ENCODE measurements at places on chromosomes 5 and 9.

GRCh38 chr5:168042284-168043068 lies 249.0 kb upstream of the WWC1 start:
- H3K27ac ChIP-seq, result no peak overlapping the region
- no peaks in the 10 kb centered on the region for H3K27me3 ChIP-seq
- no peaks in the 10 kb centered on the region for H3K36me3 ChIP-seq

- H3K4me3 ChIP-seq, result no peak overlapping the region
- H3K36me3 ChIP-seq, result no peaks in the 10 kb centered on the region
- H3K27me3 ChIP-seq, result peaks cover 8% of the 10 kb centered on the region
- no peaks in the 10 kb centered on the region for H3K4me1 ChIP-seq
- no peak for DNase-seq
These were observed 25.0 kb upstream of the FRMPD1 start for GRCh38 chr9:37625758-37626147.

GRCh38 chr9:6827439-6828145 lies 69.8 kb downstream of the KDM4C start:
- H3K36me3 ChIP-seq, result peaks cover 24% of the 10 kb centered on the region
- DNase-seq, result peak; percentile 56
- no peaks in the 10 kb centered on the region for H3K27me3 ChIP-seq
- H3K4me3 ChIP-seq, result no peak overlapping the region
- H3K4me1 ChIP-seq, result peaks cover 11% of the 10 kb centered on the region

- no peak overlapping the region for H3K4me3 ChIP-seq
- no peaks in the 10 kb centered on the region for H3K27me3 ChIP-seq
- no peaks in the 10 kb centered on the region for H3K36me3 ChIP-seq
- no peak overlapping the region for H3K27ac ChIP-seq
These were observed 29.7 kb downstream of the SARDH start for GRCh38 chr9:133708246-133709014.

DNA sequence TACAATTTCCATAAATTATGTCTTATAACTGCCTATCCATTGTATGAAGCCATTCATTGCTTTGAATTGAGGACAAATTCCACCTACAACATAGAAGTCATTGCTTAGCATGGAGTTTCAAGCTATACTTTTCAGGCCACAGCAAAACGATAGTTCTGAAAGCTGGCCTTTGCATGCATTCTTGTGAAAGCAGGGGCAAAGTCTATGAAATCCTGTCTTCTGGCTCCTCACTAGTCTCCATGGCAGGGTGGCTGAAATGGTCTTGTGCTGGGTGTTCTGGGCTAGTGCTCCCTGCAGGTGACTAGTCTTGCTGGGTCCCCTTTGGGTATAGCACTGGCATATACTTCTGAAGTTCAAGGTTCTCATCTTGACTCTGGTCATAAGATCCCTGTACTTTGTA lies 353.9 kb upstream of the ZNF608 start:
- H3K4me3 ChIP-seq, result no peak overlapping the region
- no peak for DNase-seq
- no peak overlapping the region for H3K27ac ChIP-seq
- H3K4me1 ChIP-seq, result no peaks in the 10 kb centered on the region

GRCh38 chr5:122661496-122662180 lies 113.2 kb upstream of the SNX2 start:
- no peak overlapping the region for H3K27ac ChIP-seq
- H3K36me3 ChIP-seq, result no peaks in the 10 kb centered on the region
- H3K4me3 ChIP-seq, result no peak overlapping the region
- no peaks in the 10 kb centered on the region for H3K4me1 ChIP-seq
- peaks cover 11% of the 10 kb centered on the region for H3K27me3 ChIP-seq

GRCh38 chr5:50978924-50979323 lies 312.5 kb downstream of the PARP8 start:
- no peaks in the 10 kb centered on the region for H3K4me1 ChIP-seq
- no peak overlapping the region for H3K27ac ChIP-seq
- H3K27me3 ChIP-seq, result peaks cover 24% of the 10 kb centered on the region
- no peak for DNase-seq
- no peak overlapping the region for H3K4me3 ChIP-seq

GRCh38 chr5:81420039-81420667 lies 26.2 kb upstream of the ACOT12 start:
- H3K36me3 ChIP-seq, result peaks cover 4% of the 10 kb centered on the region
- peak overlapping the region; percentile 72 for H3K27ac ChIP-seq
- no peaks in the 10 kb centered on the region for H3K27me3 ChIP-seq
- no peak overlapping the region for H3K4me3 ChIP-seq
- peaks cover 31% of the 10 kb centered on the region for H3K4me1 ChIP-seq

DNA sequence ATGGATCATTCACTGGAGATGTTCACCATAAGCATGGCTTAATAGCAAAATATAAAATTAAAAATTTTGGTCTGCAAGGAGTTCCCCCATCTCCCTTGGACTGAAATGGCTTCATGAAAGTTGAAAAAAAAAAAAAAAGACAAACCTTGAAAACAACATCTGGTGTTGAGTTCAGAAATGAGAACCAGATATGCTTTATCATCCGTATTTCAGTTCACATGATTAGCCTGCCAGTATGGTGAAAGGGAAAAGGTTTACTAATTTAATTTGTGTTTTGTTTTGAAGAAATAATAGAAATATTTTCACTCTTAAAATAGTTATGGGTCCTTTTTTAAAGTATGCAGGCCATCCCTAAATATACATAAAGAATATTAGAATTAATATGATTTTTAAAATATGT lies 67.8 kb downstream of the TMEM167A start:
- no peak for DNase-seq
- no peaks in the 10 kb centered on the region for H3K4me1 ChIP-seq
- peaks cover 5% of the 10 kb centered on the region for H3K27me3 ChIP-seq
- no peak overlapping the region for H3K4me3 ChIP-seq
- no peak overlapping the region for H3K27ac ChIP-seq

DNA sequence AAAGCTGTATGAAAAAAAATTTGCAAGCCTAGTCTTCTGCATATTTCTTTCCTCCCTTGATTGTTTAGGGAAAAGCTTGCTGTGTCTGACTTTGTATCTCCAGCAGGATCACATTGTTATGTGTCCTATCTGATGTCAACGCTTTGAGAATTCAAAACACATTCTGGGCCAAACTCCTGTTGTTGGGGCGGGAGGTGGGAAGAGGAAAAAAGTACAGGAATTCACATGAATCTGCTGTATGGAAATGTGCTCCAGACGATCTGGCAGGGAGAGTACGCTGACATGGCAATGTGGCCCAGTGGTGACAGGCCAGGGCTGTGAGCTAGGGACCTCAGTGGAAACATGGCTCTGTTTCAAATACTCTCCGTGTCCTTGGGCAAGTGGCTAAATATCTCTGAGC lies 87.4 kb upstream of the GNA14 start:
- H3K27me3 ChIP-seq, result no peaks in the 10 kb centered on the region
- no peaks in the 10 kb centered on the region for H3K4me1 ChIP-seq

DNA sequence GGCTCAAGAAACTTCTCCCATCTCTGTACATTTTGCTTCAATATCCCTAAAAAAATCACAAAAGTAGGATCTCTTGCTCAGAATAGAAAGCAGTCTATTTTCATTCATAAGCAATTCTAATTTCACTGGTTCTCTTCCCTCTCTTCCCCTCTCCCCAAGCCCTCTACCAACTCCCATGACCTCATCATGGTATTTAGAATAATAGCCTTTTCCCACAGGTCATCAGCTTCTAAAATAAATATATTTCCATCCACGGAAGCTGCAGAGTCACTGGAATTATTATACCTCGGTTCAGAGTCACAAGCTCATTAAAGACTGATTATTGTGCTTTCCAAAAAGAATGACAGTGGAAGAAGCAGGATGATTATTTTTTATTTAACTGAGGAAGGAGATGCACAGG lies 84.2 kb upstream of the ADRA1B start:
- H3K27me3 ChIP-seq, result peaks cover 10% of the 10 kb centered on the region
- no peak overlapping the region for H3K4me3 ChIP-seq
- no peak for DNase-seq
- H3K27ac ChIP-seq, result no peak overlapping the region
- no peaks in the 10 kb centered on the region for H3K36me3 ChIP-seq
- no peaks in the 10 kb centered on the region for H3K4me1 ChIP-seq

GRCh38 chr5:3277590-3278196 lies 317.9 kb upstream of the IRX1 start:
- no peak overlapping the region for H3K27ac ChIP-seq
- DNase-seq, result no peak
- no peaks in the 10 kb centered on the region for H3K36me3 ChIP-seq
- no peaks in the 10 kb centered on the region for H3K27me3 ChIP-seq
- no peak overlapping the region for H3K4me3 ChIP-seq

GRCh38 chr9:78358329-78359051 lies 61.6 kb downstream of the PSAT1 start:
- no peaks in the 10 kb centered on the region for H3K4me1 ChIP-seq
- DNase-seq, result no peak
- H3K27ac ChIP-seq, result no peak overlapping the region
- no peak overlapping the region for H3K4me3 ChIP-seq
- no peaks in the 10 kb centered on the region for H3K27me3 ChIP-seq

- H3K27me3 ChIP-seq, result peaks cover 35% of the 10 kb centered on the region
- no peak overlapping the region for H3K27ac ChIP-seq
- DNase-seq, result no peak
- no peaks in the 10 kb centered on the region for H3K36me3 ChIP-seq
These were observed 267.2 kb downstream of the RAB3C start for GRCh38 chr5:58849921-58850667.

Measured in activated CD8-positive, alpha-beta memory T cell treated with anti-CD3 and anti-CD28 coated beads, Interleukin-2, amount 10 ng/mL, durations not matched to agents 7 days and 5 days (primary cell).